ENCODE measurements at places on chromosomes 5 and 9.

DNA sequence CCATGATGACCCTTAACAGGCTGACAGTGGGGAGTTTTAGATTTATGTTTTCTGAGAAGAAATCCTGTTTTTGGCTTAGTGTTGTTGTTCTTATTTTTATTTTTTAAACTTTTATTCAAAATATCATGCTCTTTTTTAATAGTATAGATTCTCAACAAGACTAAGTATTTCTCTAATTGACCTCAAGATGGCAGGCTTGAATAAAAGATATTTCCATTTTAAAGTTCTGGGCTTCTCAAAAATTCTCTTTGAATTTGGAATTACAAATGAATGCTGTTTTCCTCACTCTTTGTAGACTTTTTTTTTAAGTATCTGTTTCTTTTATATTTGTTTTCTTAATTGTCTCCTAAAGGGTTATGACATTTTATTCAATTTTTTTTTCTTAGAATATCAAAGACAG is 50.0 kb upstream of the SH3GL2 start:
- no peak for DNase-seq

DNA sequence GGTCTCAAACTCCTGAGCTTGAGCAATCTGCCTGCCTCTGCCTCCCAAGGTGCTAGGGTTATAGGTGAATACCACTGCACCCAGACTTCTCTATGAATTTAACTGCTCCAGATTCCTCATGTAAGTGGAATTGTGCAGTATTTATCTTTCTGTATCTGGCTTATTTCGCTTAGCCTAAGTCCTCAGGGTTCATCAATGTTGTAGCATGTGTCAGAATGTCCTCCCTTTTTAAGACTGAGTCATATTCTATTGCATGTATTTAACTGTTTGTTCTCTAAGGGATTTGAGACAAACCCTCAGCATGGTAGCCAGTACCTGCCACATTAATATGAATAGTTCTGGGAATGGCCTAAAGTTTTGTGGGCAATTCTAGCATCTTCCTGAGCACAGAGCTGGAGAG is 53.9 kb upstream of the TUT7 start:
- DNase-seq = no peak

- DNase-seq = no peak
Measured at GRCh38 chr9:71884005-71884404, 27.0 kb downstream of the ABHD17B start.

DNA sequence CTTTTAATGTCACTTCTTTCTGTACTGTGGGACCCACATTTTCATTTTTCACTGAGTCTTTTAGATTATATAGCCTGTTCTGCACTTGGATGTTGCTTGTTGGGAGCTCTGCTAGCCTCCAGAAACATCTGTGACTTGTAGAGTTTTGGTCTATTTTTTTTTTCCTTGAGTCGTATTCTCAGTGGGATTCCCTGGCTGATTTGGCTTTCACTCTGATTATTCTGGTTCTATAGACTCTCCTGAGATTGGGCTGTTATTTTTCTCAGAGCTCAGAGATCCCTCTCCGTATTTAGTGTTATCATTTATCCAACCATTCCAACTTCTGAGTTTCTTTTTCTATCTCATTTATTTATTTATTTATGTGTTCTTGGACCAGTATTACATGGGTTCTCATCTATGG is 339.3 kb downstream of the FAM170A start:
- DNase-seq = no peak

DNA sequence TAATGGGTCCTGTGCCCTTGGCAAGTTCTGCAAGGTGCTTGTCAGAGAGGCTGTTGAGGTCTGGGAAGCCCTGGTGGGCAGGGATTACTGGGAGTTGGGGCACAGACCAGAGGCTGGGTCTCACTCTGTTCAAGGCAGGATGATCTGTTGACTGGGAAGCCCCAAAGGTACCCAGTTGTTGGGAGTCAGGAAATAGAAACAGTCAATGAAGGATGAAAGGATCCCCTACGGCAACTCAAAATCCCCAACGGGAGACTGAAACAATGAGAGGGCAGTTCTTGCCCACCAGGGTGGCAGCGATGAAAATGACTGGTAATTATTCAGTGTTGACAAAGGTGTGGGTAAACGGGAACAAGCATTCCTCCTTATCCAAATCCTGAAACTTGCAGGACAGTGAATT is 31.2 kb downstream of the BNIP1 start:
- DNase-seq = no peak

DNA sequence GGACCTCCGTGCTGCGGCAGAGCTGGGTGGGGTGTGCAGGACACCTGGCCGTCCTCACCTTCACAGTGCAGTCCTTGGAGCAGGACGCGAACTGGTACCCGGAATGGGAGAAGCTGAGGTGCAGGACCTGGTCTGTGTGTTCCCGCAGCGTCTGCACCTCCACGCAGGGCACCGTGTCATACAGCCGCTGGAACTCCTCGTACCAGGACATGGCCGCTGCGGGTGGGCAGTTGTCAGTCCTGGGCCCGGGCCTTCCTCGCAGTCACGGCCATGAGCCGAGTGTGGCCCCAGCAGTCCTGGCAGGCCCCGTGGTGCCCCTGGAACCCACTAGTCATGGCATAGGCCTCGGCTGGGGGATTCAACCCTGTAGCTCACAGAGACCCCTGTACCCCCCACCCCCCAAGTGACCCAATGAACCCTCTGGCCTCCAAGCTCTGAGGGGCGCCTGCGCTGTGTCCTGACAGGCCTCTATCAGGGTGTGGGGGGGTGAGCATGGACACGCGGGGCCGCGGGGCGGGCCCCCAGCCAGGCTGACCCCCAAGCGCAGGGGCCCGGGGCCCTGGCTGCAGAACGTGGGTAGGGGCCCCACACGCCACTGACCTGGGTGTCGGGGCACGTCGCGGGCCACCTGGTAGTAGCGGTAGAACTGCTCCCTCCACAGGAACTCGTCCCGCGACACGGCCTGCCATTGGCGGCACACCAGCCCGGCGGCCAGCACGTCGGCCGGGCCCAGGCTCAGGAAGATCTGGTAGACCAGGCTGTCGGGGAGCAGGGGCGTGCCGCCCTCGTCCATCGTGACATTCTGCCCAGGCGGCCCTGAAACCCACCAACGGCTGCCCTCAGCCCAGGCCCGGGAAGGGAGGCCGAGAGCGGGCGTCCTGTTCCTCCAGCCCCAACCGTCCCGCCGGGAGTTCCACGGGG is 987 bp downstream of the FBXW5 start:
- peak; percentile 53 for DNase-seq

DNA sequence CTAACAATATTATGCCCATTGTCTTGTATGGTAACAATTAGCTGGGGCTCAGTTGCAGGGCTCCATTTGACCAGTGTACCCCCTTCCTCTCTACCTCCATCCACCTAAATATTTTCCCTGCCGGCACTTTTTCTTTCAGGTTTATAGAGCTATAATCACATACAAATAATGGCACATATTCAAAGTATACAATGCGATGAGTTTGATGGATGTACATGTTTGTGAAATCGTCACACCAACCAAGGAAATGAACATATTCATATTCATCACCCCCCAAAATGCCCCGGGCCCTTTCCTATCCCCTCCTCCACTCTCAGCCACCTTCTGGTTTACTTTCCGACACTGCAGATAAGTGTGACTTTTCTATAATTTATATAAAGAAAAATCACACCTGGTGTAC is 351.5 kb downstream of the GADD45G start:
- no peak for DNase-seq

GRCh38 chr5:126683912-126684311 is 83.2 kb downstream of the PHAX start:
- no peak for DNase-seq

- no peak for DNase-seq
Measured at GRCh38 chr5:109805472-109805871, 115.7 kb downstream of the MAN2A1 start.

- no peak for DNase-seq
Measured at GRCh38 chr9:18238752-18239447, 235.1 kb upstream of the ADAMTSL1 start.

DNA sequence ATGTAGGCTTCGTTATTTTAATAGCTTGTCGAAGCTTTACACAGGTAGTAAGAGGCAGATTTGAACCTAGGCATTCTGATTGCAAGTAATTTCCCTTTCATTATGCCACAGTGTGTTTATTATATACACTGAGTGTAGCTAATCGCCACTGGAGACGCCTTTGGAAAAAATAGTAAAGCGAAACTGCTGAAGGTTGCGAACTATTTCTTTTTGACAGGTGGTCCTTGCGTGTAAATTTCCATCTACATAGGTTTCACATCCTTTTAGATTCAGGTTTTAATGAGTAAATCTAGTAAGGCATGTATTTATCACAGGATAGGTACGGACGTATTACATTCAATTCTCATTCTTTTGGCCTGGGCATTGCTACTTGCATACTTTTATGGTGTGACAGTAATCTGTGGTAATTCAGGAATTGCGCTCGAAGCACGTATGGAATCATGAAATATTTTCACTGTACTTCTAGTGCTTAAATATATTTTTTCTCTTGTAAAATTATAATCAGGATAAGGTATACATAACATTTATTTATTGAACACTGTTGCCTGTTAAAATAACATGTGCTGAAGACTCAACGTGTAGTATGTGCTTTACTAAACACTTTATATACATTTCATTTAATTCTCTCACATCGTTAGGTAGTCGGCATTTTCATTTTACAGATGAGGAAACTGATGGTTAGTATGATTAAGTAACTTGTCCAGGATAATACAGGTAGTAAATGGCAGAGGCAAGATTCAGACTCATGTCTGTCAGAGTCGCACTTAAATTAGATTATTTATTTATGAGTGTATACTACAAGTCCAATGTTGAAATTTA is 1.8 kb downstream of the MARCHF6 start:
- no peak for DNase-seq

GRCh38 chr5:35112300-35112699 is 64.6 kb upstream of the AGXT2 start:
- no peak for DNase-seq

DNA sequence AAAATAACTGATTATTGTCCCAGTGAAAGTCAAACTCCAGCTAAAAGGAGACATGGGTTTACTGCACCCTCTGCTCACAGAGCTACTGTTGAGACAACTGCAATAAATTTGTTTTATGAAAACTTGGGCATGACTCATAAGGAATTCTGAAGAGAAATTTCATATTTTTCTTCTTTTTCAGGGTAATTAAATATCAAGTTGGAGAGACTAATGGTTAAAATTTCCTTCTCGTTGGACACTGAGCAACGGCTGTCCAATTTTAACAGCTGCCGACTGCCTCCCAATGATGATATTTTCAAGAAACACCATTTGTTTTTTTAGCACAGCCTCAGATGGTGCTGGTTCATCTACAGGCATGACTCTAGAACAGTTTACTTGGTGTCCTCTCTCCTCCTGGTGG is 259.2 kb upstream of the RGMB start:
- no peak for DNase-seq

- DNase-seq = no peak
Measured at GRCh38 chr9:21605489-21605931, 123.4 kb upstream of the IFNE start.

- no peak for DNase-seq
Measured at GRCh38 chr9:81112627-81113452, 576.5 kb downstream of the TLE1 start.

DNA sequence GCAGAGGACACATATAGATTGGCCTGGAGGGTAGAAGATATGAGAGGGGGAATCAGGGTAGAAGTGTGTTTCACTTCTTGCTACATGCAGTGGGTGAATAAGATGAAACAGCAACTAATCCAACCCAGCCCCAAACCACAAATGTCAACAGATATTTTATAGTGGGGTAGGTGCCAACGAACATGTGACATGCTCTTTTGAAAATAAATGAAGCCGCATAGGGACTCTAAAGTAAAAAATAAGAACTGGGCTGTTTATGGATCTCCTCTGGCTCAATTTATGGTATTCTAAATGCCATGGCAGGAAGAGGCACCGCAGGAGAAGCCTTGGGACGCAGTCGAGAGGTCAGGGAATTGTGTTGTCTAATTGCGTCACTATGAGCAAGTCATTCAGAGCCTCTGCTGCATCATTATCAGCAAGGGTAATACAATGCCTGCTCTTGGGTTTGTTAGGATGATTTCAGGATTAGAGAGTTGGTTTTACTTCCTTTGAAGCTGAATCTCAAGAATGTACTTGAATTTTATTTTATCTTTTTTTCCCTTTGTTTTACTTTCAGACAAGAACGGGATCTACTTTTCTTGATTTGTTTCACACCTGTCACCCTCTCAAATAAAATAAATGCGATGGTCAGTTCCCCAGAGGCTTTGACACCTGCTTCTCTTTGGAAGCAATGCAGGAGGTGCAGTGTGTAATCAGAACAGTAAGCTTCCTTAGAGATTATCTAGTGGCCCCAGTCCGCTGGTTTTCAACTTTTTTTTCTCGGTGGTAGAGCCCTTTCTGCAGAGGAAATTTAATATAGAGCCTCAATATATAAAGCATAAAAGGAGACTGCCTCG is 375.6 kb upstream of the CLINT1 start:
- DNase-seq = no peak

- DNase-seq = peak; percentile 58
Measured at GRCh38 chr9:21031091-21031807, at the start of gene HACD4. HACD4 (minus strand) TSS chr9:21031640; CDS start chr9:21031590, 50 bp downstream.

GRCh38 chr9:135772702-135773493 is 70.9 kb downstream of the KCNT1 start:
- DNase-seq = no peak

DNA sequence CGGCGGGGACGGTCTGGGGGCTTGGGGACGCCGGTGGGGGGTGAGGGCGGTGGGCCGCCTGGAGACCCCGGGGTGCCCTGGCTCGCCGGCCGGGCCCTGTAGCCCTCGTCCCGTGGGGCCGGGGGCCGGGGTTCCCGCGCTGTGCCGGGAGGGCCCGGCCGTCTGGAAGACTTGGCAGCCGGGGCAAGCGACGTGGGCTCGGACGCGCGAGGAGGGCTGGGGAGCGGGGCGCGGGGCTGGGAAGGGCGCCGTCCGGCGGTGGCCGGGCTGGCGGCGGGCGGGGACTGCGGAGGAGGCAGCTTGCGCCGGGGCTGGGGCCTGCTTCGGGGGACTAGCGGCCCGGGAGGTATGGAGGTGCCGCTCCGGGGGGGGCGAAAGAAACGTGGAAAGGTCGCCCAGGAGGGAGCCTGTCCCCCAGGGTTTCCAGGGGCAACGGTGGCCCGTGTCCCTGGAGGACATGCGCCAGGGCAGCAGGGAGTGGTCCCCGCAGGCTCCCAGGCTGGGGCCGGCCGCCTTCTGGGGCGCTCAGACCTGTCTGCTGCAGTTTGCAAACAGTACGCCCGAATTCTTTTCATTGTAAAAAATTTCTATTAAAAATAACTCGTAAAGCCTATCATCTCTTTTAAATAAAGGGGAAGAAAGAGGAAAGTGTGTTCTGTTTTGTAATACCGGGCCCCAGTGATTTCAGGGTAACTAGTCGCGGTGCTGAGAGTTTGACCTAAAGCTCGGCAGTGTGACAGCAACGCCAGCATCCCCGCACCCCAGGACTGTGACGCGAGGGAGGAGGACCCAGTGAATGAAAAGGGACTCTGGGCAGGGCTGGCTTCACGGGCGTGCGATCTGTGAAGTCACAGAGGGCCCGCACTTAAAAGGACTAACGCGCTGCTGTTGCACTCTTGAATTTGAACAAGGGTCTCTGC is 752 bp upstream of the ANKH start:
- peak; percentile 64 for DNase-seq

GRCh38 chr9:137750007-137750406 is 127.6 kb upstream of the CACNA1B start:
- no peak for DNase-seq
